ENCODE measurements at places on chromosomes 13 and 19. TPM values are rescaled to one million over a fixed set of nuclear protein-coding genes. Genes with fewer than 3 reads are reported as not detected.

DMRTC2 gene
- not detected for total RNA-seq

PCDH17 gene
- 2.2 TPM for total RNA-seq

SHC2 gene
- 22.9 TPM for total RNA-seq

CFAP97D2 gene
- not detected for total RNA-seq

FOXA3 gene
- total RNA-seq = 9.1 TPM

KLK8 gene
- total RNA-seq = not detected

GRCh38 chr13:114066956-114067355, 65.5 kb downstream of the RASA3 start:
- peaks cover 3% of the 10 kb centered on the region for H3K4me1 ChIP-seq
- H3K27ac ChIP-seq = peak overlapping the region; percentile 83
- H3K36me3 ChIP-seq = no peaks in the 10 kb centered on the region
- no peak overlapping the region for H3K4me3 ChIP-seq
- no peaks in the 10 kb centered on the region for H3K27me3 ChIP-seq
- DNase-seq = no peak

DNA sequence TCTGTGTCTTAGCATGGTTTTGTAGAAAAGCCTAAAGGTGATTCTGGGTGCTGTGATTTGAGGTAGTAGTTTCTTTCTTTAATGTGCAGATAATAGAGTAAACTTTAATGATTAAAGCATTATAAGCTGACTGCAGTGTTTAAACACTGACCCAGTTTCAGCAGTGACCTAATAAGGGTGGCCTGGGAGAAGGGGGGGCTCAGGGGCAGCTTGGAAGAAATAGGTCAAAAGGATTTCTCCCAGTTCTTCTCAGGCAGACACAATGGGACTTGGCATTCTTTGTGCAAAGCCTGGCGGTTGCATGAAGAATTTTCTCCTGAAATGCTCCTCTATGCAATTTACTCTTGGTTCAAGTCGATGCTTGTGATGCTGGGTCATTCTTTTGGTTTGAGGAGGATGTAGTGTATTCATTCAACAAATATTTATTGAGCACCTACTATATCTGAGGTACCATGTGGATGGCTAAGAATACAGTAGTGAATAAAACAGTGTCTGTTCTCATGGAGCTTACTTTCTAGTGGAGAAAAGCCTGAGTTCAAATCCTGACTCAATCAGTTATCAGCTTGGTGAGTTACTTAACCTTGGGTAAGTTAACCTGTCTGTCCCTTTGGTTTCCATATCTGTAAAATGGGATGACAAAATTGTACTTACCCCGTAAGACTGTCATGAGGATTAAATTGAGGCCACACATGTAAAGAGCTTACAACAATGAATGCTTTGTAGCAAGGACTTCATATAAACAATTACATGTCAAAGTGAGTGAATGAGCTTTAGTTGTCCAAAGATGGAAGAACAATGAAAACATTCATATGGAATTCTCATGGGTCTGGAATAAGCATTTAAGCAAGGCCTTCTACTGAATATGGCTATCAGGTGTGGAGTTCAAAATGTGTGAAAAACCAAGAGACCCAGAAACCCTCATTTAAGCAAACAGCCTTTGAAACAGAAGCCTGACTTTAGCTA, 210.2 kb downstream of the KCNRG start:
- no peak for DNase-seq
- no peaks in the 10 kb centered on the region for H3K36me3 ChIP-seq
- H3K4me1 ChIP-seq = peaks cover 7% of the 10 kb centered on the region
- no peaks in the 10 kb centered on the region for H3K27me3 ChIP-seq
- no peak overlapping the region for H3K27ac ChIP-seq

GRCh38 chr19:7902796-7903243, 857 bp upstream of the MAP2K7 start:
- no peak for DNase-seq
- H3K4me3 ChIP-seq = peak overlapping the region; percentile 89
- peak overlapping the region; percentile 52 for H3K27ac ChIP-seq
- no peaks in the 10 kb centered on the region for H3K36me3 ChIP-seq
- peaks cover 16% of the 10 kb centered on the region for H3K4me1 ChIP-seq
- H3K27me3 ChIP-seq = no peaks in the 10 kb centered on the region

DNA sequence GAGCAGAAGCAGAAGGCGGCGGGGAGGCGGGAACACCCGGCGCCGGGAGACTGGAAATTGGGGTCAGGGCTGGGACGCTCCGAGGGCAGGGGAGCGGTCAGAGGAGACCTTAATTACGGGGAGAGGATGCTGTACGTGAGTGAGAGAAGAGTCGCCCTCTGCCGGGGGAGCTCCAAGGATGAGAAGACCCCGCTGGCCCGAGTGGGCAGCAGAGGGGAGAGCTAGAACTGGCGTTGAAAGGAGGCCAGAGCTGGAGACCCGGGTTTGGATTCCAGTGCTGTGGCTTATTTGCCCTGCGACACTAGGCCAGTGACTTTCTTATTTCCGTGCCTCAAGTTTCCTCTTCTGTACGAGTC, 536 bp downstream of the FAM32A start:
- H3K4me1 ChIP-seq = peaks cover 27% of the 10 kb centered on the region
- DNase-seq = peak; percentile 67
- H3K27me3 ChIP-seq = no peaks in the 10 kb centered on the region
- H3K27ac ChIP-seq = peak overlapping the region; percentile 81

DNA sequence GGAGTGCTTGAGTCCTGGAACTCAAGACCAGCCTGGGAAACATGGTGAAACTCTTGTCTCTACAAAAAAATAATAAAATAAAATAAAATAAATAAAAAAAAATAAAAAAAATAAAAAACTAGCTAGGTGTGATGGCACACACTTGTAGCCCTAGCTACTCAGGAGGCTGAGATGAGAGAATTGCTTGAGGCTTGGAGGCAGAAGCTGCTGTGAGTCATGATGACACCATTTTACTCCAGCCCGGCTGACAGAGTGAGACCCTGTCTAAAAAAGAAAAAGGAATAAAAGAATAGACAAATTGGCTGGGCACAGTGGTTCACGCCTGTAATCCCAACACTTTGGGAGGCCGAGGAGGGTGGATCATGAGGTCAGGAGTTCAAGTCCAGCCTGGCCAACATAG, 1168.9 kb downstream of the SLITRK5 start:
- no peak overlapping the region for H3K27ac ChIP-seq
- H3K36me3 ChIP-seq = no peaks in the 10 kb centered on the region
- H3K27me3 ChIP-seq = no peaks in the 10 kb centered on the region
- no peaks in the 10 kb centered on the region for H3K4me1 ChIP-seq
- H3K4me3 ChIP-seq = no peak overlapping the region

DNA sequence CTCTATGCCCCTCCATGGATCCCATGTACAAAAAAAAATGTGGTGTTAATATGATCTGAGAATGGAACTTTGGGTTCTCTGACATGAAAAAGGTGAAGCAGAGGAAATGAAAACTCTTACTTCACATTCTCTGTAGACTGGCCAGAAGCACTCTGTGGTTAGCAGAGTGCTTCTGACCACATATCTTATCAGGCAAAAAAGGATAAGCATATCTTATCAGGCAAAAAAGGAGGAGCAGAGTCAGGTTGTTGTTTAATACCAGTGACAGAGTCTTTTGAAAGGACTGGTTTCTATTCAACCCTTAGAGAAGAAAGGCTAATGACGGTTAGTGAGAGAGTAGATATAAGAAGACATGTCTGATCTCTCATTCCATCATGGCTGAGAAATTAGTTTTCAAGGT, 1404.8 kb downstream of the SLITRK1 start:
- DNase-seq = no peak
- no peak overlapping the region for H3K4me3 ChIP-seq
- no peak overlapping the region for H3K27ac ChIP-seq
- no peaks in the 10 kb centered on the region for H3K27me3 ChIP-seq
- no peaks in the 10 kb centered on the region for H3K36me3 ChIP-seq

GRCh38 chr13:42996584-42996983, 4.5 kb upstream of the EPSTI1 start:
- H3K36me3 ChIP-seq = no peaks in the 10 kb centered on the region
- H3K27ac ChIP-seq = no peak overlapping the region
- H3K27me3 ChIP-seq = no peaks in the 10 kb centered on the region
- no peak overlapping the region for H3K4me3 ChIP-seq
- DNase-seq = no peak

DNA sequence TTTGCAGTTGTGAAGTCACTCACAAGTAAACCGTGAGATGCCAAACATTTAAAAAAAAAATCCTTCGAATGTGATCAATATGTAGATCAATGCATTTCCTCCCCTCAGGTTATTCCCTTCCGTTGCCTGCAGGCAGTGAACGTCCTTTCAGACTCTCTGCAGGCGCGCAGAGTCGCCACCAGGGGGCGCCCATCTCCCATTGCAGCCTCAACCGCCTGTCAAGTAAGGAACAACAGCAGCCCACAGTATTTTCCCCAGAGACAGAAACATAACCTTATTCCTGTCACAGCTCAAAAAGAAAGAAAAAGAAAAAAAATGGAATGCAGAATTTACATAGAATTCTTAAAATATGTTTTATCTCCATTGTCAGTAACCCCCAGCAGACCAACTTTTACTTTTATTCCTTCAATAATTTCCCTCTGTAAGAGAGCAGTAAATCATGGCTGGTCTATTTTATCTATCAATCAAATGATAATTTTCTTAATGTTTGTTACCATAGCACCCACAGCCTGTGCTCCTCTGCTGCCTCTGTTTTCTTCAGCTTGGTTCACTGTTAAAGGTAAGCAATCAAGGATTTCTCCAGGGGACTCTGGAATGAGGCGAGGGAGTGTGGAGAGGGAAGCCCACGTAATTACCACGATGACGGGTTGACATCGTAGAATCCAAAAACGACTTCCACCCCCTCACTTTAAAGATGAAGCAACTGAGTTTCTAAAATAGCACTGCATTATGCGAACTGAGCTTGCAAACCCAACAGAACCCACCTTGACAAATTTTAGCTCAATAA, 637.6 kb upstream of the ARGLU1 start:
- H3K27ac ChIP-seq = no peak overlapping the region
- H3K4me1 ChIP-seq = no peaks in the 10 kb centered on the region
- no peak overlapping the region for H3K4me3 ChIP-seq
- DNase-seq = peak; percentile 70
- no peaks in the 10 kb centered on the region for H3K27me3 ChIP-seq

- H3K27ac ChIP-seq = no peak overlapping the region
- no peak for DNase-seq
- no peaks in the 10 kb centered on the region for H3K27me3 ChIP-seq
- H3K4me3 ChIP-seq = no peak overlapping the region
- no peaks in the 10 kb centered on the region for H3K36me3 ChIP-seq
Observed at GRCh38 chr13:43848001-43848649, 31.4 kb downstream of the CCDC122 start.
